ENCODE measurements at places on chromosomes 3 and 15. TPM values are rescaled to one million over a fixed set of nuclear protein-coding genes. Genes with fewer than 3 reads are reported as not detected.

- no peaks in the 10 kb centered on the region for H3K36me3 ChIP-seq
- no peaks in the 10 kb centered on the region for H3K4me1 ChIP-seq
- H3K27me3 ChIP-seq = no peaks in the 10 kb centered on the region
- H3K27ac ChIP-seq = no peak overlapping the region
- no peak overlapping the region for H3K4me3 ChIP-seq
These were observed 251.9 kb upstream of the TGFBR2 start for GRCh38 chr3:30354513-30354912.

- H3K4me1 ChIP-seq = no peaks in the 10 kb centered on the region
- H3K4me3 ChIP-seq = no peak overlapping the region
- no peaks in the 10 kb centered on the region for H3K27me3 ChIP-seq
- DNase-seq = no peak
These were observed 99.4 kb downstream of the SST start for GRCh38 chr3:187570776-187571175.

- H3K27me3 ChIP-seq = no peaks in the 10 kb centered on the region
- H3K4me1 ChIP-seq = peaks cover 5% of the 10 kb centered on the region
- no peaks in the 10 kb centered on the region for H3K36me3 ChIP-seq
These were observed 56.3 kb upstream of the CHD2 start for GRCh38 chr15:92843814-92844213.

GRCh38 chr15:83855956-83856355 lies 202.0 kb downstream of the ADAMTSL3 start:
- no peaks in the 10 kb centered on the region for H3K27me3 ChIP-seq
- H3K4me1 ChIP-seq = no peaks in the 10 kb centered on the region
- no peak for DNase-seq

DNA sequence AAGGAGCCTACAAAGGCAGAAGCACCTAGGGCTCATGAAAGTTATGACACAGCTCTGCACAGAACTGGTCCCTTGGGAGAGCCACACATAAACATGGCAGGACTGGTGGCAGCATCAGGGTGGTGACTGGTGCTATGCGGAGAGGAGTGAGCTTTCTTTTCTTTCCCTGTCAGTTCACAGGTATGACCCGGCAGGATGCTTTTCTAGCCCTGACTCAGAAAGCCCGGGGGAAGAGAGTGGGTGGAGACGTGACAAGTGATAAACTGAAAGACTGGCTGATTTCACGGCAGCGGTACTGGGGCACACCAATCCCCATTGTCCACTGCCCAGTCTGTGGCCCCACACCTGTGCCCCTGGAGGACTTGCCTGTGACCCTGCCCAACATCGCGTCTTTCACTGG lies 103.0 kb downstream of the LARS2 start:
- H3K27ac ChIP-seq = no peak overlapping the region
- H3K4me1 ChIP-seq = no peaks in the 10 kb centered on the region
- no peaks in the 10 kb centered on the region for H3K27me3 ChIP-seq
- DNase-seq = no peak
- H3K4me3 ChIP-seq = no peak overlapping the region
- peaks cover 7% of the 10 kb centered on the region for H3K36me3 ChIP-seq

DNA sequence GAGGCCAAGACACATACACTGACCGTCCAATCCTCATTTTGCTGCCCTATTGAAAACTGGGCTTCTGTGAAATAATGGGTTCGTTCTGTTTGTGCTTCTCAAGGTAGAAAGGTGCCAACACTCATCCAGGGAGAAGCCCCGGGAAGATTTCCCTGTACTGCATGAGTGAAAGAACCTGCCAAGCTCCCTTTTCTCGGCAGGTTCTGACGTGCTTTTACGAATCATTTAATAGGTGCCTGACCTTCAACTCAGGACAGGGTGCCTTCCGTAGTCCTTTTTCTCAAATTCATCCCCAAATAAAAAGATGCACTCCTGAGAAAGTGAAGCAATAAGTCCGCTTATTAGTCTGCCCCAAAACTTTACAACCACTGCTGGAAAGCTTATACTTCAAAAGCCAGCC lies 64.2 kb downstream of the B3GNT5 start:
- no peak overlapping the region for H3K27ac ChIP-seq
- no peak for DNase-seq
- no peaks in the 10 kb centered on the region for H3K36me3 ChIP-seq
- H3K4me1 ChIP-seq = no peaks in the 10 kb centered on the region
- H3K27me3 ChIP-seq = no peaks in the 10 kb centered on the region

- H3K36me3 ChIP-seq = no peaks in the 10 kb centered on the region
- no peak overlapping the region for H3K27ac ChIP-seq
- H3K4me1 ChIP-seq = peaks cover 8% of the 10 kb centered on the region
- H3K27me3 ChIP-seq = no peaks in the 10 kb centered on the region
- no peak overlapping the region for H3K4me3 ChIP-seq
- DNase-seq = no peak
These were observed 112.9 kb upstream of the ARHGEF3 start for GRCh38 chr3:56914646-56915045.

DNA sequence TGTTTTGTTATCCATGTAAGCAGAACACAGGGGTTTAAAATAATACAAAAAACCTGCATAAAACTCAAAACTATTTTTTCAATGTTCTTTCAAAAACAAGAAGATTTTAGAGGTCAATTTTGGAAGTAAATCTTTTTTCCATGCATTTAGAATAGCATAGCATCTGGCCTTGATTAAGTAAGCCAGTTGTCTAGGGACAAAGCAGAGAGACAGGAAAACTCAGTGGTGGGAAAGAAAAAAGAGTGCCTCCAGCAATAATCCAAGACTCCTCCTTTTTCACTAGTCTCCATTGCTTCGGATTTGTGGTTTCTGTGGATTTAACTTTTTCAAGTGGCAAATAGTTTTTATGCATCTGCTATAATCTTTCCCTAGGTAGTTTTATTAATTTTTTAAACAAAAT lies 88.9 kb downstream of the SUCNR1 start:
- DNase-seq = no peak
- H3K4me1 ChIP-seq = no peaks in the 10 kb centered on the region
- H3K27me3 ChIP-seq = no peaks in the 10 kb centered on the region
- no peak overlapping the region for H3K4me3 ChIP-seq
- H3K36me3 ChIP-seq = no peaks in the 10 kb centered on the region

GRCh38 chr3:24433838-24434591 lies 60.6 kb downstream of the THRB start:
- no peak for DNase-seq
- no peaks in the 10 kb centered on the region for H3K4me1 ChIP-seq
- no peaks in the 10 kb centered on the region for H3K36me3 ChIP-seq
- no peaks in the 10 kb centered on the region for H3K27me3 ChIP-seq
- H3K27ac ChIP-seq = no peak overlapping the region

DNA sequence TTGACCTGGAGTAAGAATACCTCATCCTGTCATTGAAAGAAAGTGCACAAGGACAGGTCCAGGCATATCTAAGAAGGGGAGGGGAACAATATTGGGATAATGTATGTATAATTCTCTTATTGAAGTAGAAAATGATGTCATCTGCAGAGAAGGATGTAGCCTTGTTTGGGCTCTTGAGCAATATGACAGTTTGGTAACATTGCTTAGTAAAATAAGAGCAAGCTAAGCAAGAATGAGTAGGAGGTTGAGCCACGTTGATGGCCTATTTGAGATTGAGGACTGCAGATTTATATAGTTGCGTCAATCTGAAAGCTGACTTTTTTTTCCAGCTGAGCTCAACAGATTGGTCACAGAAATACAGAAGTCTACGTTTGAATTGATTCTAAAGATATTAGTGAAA lies 145.2 kb downstream of the FILIP1L start:
- H3K36me3 ChIP-seq = no peaks in the 10 kb centered on the region
- DNase-seq = no peak
- H3K27me3 ChIP-seq = no peaks in the 10 kb centered on the region
- H3K4me3 ChIP-seq = no peak overlapping the region

DNA sequence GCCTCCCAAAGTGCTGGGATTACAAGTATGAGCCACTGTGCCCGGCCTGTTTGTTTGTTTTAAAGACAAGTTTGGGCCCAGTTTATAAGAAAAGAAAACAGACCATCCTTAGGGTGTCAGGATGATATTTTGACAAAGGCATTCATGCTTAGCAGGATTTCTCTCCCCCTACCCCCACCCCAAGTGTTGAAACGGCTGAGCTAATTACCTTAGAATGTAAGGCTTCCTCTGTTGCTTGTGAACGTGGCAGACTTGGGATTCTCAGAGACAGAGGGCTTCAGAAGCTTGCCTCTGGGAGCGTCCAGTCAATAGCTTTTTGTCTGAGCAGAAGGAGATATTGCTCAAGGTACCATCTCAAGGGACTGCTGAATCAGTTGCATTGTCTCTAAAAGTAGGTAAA lies 24.0 kb downstream of the FLNB start:
- peaks cover 21% of the 10 kb centered on the region for H3K4me1 ChIP-seq
- no peaks in the 10 kb centered on the region for H3K27me3 ChIP-seq
- H3K36me3 ChIP-seq = no peaks in the 10 kb centered on the region
- no peak overlapping the region for H3K4me3 ChIP-seq
- no peak for DNase-seq
- H3K27ac ChIP-seq = no peak overlapping the region

- DNase-seq = no peak
- H3K36me3 ChIP-seq = no peaks in the 10 kb centered on the region
- H3K4me1 ChIP-seq = peaks cover 3% of the 10 kb centered on the region
- H3K27me3 ChIP-seq = no peaks in the 10 kb centered on the region
These were observed 158.6 kb downstream of the UACA start for GRCh38 chr15:70604666-70605315.

GRCh38 chr3:113354307-113354706 lies 87.0 kb downstream of the CFAP44 start:
- DNase-seq = no peak
- no peaks in the 10 kb centered on the region for H3K27me3 ChIP-seq
- no peaks in the 10 kb centered on the region for H3K4me1 ChIP-seq
- H3K27ac ChIP-seq = no peak overlapping the region
- H3K36me3 ChIP-seq = no peaks in the 10 kb centered on the region
- H3K4me3 ChIP-seq = no peak overlapping the region

- H3K4me1 ChIP-seq = 0 out of 2 replicates have a peak, but pooled peaks cover 2% of the 10 kb centered on the region
- H3K4me3 ChIP-seq = no peak overlapping the region
- no peak overlapping the region for H3K27ac ChIP-seq
- no peak for DNase-seq
- no peaks in the 10 kb centered on the region for H3K27me3 ChIP-seq
These were observed 300.4 kb upstream of the STT3B start for GRCh38 chr3:31232055-31233025.

DNA sequence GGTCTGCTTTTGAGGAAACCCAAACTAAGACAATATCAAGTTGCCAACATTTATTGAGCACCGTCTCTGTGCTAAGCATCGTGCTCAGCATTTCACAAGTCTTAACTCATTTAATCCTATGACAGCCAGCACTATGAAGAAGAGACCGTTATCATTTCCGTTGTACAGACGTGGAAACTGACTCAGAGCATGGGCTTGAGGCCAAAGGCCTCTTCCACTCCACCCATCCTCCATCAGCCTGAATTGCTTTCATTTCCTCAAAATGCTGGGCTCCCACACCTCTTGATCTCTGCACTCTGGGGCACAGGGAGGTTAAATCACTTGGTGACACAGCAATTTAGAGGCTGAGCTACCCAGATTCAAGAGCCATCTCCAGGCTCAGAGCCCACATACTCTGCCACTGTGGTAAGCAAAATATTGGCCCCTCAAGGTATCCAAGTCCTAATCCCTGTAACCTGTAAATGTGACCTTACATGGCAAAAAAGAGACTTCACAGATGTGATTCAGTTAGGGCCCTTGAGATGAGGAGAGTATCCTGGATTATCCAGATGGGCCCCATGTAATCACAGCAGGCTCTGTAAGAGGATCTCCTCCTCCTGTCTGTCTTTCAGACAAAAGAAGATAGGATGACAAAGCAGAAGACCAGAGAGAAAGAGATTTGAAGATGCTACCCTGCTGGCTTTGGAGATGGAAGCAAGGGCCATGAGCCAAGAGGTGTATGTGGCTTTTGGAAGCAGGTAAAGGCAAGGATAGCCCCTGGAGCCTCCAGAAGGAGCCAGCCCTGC lies 24.3 kb upstream of the FLNB start:
- no peaks in the 10 kb centered on the region for H3K36me3 ChIP-seq
- H3K27me3 ChIP-seq = no peaks in the 10 kb centered on the region
- no peaks in the 10 kb centered on the region for H3K4me1 ChIP-seq
- no peak for DNase-seq
- H3K27ac ChIP-seq = no peak overlapping the region
- no peak overlapping the region for H3K4me3 ChIP-seq

- H3K36me3 ChIP-seq = no peaks in the 10 kb centered on the region
- no peaks in the 10 kb centered on the region for H3K27me3 ChIP-seq
- DNase-seq = no peak
- H3K4me3 ChIP-seq = no peak overlapping the region
- no peaks in the 10 kb centered on the region for H3K4me1 ChIP-seq
These were observed 15.4 kb downstream of the ARNT2 start for GRCh38 chr15:80419546-80419945.

DNA sequence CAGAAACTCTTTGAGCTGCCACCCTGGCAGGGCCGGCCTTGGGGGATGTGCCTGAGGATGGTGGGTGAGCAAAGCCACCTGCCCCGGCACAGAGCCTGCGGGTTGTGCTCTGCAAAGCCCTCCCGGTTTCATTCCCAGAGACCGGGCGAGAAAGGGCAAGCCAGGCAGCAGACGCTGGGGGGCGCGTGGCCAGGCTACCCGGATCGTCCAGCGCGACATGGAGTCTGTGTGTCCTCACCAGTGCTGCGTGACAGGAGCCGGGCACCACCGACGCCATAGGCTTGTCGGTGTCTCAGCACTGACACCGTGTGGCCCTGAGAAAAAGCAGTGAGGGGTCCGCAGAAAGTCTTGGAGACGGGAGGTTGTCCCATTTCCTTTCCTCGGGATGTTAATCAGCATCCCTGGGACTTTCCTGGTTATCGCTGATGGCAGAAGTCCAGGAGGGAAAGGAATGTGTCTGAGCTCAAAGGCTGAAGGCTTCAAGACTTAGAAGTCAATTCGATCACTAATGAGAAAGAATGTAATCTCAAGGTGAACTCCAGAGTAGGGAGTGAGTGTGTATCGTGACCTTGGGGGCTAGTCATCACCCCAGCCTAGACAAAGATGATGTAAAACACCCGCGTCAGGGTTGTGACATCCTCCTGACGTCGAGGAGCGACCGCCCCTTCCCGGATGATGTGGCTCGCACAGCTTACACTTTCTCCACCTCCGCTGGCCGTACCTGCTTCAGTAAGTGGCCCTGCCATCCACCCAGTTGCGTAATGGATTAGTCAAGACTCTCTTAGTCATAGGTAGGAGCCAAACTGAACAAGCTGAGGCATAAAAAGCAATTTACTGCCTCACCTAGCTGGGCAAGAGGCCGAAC lies 36.3 kb upstream of the PLA2G4E start:
- H3K27ac ChIP-seq = no peak overlapping the region
- peak overlapping the region; percentile 33 for H3K4me3 ChIP-seq
- H3K27me3 ChIP-seq = no peaks in the 10 kb centered on the region
- peak; percentile 90 for DNase-seq
- no peaks in the 10 kb centered on the region for H3K4me1 ChIP-seq

GRCh38 chr3:42043099-42043813 lies 47.9 kb upstream of the TRAK1 start:
- DNase-seq = no peak
- peak overlapping the region; percentile 32 for H3K4me3 ChIP-seq
- H3K4me1 ChIP-seq = peaks cover 7% of the 10 kb centered on the region
- no peaks in the 10 kb centered on the region for H3K36me3 ChIP-seq

- no peak overlapping the region for H3K4me3 ChIP-seq
- H3K4me1 ChIP-seq = 0 out of 2 replicates have a peak, but pooled peaks cover 2% of the 10 kb centered on the region
- DNase-seq = no peak
- H3K27ac ChIP-seq = no peak overlapping the region
These were observed 24.4 kb downstream of the AVEN start for GRCh38 chr15:34014556-34014955.

CA12 gene
- total RNA-seq = 4.9 TPM

UPK1B gene
- 0.67 TPM for total RNA-seq

SLC9C1 gene
- 0.24 TPM for total RNA-seq

DLL4 gene
- 0.60 TPM for total RNA-seq

DAZL gene
- total RNA-seq = 3.4 TPM

MYL3 gene
- not detected for total RNA-seq

ARMC8 gene
- total RNA-seq = 43.1 TPM

SLC9A9 gene
- 1.1 TPM for total RNA-seq
